Mucosa of gallbladder (tissue), 1 donor: ENCODE measurements at places on chromosomes 6 and 20.

DNA sequence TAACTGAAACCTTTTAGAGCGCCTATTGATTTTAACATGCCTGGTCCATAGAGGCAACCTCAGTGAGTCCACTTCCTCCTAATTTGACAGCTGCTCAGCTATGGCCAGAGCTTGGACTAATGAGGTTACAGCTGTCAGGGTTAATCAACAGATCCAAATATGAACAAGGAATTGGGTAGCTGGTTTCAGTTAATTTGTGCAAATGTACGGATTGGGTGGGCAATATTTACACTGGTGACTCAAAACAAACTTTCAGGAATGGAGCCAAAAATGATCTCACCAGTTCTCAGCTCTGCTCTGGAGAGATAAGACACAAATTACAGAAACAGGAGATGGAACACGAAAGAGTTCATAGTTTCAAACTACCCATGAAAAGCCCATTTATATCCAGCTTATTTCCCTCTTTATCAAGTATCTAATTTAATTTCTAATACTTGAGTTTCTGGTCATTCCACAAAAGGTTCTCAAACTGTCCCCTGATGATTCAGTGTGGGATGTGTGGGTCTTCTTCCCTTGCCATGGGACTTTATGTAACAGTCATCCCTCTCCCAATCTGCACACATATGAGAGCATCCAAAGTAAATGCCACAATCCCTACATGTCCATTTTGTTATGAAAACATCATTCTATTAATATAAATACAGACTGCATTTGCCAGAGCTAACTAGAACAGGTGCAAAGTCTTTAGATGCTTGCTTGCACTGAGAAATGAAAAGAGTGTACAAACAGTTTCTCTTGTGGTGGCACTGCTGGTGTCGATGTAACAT, 149.9 kb downstream of the RPS12 start:
- peak; percentile 43 for DNase-seq

DNA sequence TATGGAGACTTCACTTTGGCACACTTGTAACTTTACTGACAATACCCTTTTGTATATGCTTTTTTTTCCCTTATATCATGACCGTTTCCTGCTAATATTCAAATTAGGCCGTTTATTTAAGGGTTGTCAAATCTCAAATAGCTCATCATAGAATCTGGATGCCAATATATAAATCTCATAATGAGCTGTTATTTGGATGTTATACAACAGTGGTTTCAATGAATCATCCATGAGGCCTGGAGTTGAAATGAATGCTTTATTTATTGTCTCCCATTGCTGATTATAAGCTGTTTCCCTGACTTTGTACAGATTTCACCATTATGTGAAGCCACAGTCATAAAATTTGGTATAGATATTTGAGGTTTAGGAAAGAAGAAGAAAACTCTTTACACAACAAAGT, 256.1 kb downstream of the PLCB1 start:
- no peak for DNase-seq

DNA sequence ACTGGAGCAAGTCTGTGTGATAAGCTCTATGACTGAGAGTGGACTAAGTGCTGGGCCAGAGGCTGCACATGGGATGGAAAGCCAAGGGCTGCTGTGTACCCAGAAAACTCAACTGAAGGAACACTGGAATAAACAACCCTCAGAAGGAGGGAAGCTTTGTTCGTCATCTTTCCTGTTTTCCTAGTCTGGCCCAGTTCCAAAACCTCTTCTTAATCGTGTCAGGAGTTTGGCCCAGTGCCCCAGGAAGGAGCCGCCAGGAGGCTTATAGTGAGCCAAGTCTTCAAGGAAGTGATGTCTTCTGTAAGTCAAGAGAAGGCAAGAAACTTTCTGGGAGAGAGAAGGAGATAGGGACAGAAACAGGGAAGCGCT, 23.3 kb upstream of the TOP1 start:
- DNase-seq, result peak; percentile 92

DNA sequence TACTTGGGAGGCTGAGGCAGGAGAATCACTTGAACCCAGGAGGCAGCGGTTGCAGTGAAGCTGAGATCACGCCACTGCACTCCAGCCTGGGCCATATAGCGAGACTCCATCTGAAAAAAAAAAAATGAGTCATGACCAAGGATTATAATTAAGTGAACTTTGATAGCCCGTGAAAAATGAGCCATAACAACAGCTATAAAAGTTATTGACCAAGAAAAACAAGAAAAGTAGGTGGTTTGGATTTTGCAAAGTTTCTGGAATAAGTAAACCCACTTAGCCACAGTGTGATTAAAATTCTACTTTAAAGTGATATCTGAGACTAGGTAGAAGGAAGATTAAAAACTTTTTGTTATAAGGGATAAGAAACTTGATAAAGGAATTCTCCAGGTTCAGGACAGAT, 25.9 kb upstream of the BCLAF1 start:
- DNase-seq, result no peak
